SK-N-SH (cell line): ENCODE measurements at places on chromosomes 12 and 14. TPM values are rescaled to one million over a fixed set of nuclear protein-coding genes. Genes with fewer than 3 reads are reported as not detected.
A peak's percentile ranks its signal among the peaks of the same experiment; 100 is the strongest.

- no peak for DNase-seq
- no peak overlapping the region for H3K4me3 ChIP-seq
- no peaks in the 10 kb centered on the region for H3K36me3 ChIP-seq
These were observed 248.5 kb upstream of the FBXO33 start for GRCh38 chr14:39680777-39681176.

GRCh38 chr12:125092872-125093680 is 27.8 kb downstream of the AACS start:
- peaks cover 22% of the 10 kb centered on the region; the same call in 1 of the 2 replicates for H3K36me3 ChIP-seq
- no peaks in the 10 kb centered on the region for H3K4me1 ChIP-seq
- H3K4me3 ChIP-seq = no peak overlapping the region
- no peak overlapping the region for H3K27ac ChIP-seq
- no peak for DNase-seq

Gene SPPL3
- polyA plus RNA-seq = 9.6 and 18.8 TPM in 2 replicates

Gene KRT77
- polyA plus RNA-seq = not detected in 2 replicates

- DNase-seq = no peak
- peaks cover 7% of the 10 kb centered on the region; the same call in 1 of the 2 replicates for H3K4me1 ChIP-seq
- H3K4me3 ChIP-seq = no peak overlapping the region
- no peaks in the 10 kb centered on the region for H3K27me3 ChIP-seq
- H3K27ac ChIP-seq = peak overlapping the region; percentile 53
These were observed 44.0 kb upstream of the FRMD6 start for GRCh38 chr14:51607711-51608110.

DNA sequence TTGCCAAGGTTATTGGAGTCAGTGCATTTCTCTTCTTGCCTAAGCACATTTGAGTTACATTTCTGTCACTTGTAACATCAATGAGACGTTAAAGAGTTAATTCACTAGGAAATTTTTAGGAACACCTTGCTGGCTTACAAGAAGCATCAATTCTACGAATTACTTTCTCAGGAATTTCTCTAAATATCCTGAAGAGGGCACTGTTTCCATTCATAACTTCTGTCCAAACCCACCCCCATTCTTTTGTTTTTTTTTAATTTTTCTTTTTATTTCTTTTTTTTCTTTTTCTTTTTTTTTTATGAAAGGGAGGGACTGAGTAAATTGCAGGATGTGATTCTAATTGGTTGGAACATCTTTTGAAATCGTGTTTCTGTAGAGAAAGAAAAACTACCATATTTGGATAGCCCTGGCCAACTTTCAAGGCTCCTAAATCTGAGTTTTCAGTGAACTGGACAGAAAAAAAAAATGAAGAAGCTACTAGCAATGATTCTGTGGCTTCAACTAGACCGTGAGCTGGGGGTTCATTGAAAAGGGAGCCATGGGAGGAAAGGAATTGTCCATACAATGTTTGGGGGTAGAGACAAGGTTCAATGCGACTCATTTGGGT is 285.3 kb downstream of the DAD1 start:
- no peak overlapping the region for H3K4me3 ChIP-seq
- H3K36me3 ChIP-seq = no peaks in the 10 kb centered on the region
- H3K27ac ChIP-seq = no peak overlapping the region
- peak; percentile 4 for DNase-seq

DNA sequence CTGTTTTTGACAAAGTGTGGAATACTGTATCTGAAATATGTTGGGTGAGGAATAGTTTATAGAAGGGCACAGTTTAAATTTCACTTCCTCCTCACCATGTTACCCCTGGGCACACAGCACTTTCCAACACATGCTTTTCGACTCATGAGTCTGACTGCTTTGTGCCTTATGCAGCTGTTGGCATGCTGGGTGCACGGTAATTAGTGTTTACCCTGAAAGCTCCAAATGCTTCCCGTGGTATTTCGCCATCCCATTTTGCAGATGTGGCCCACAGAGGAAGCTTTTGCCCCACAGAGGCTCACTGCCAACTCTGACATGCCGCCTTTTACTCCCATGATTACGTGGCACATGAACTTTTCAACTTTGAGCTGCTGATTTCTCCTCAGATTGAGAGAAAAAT is 168.6 kb downstream of the PRKCH start:
- no peak overlapping the region for H3K4me3 ChIP-seq
- no peak overlapping the region for H3K27ac ChIP-seq
- H3K27me3 ChIP-seq = no peaks in the 10 kb centered on the region

DNA sequence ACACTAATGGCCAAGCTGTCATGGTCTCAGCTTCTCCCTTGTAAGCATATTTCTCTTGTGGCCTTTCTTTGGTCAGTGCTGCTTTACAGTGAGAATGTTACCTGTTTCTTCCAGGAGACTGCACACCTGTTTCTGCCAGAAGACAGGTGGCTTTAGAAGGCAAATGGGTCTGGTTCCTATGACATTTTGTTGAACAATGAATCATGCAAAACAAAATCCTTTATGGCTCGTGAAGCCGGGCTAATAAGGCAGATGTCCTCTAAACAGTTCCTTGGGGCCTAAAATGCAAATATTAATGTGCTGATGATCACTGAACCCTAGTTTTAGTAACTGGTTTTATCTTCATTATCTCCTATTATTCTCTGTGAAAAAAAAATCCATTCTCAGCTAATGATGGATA is 927.6 kb downstream of the GALC start:
- no peak overlapping the region for H3K27ac ChIP-seq
- no peak for DNase-seq
- no peaks in the 10 kb centered on the region for H3K36me3 ChIP-seq
- no peak overlapping the region for H3K4me3 ChIP-seq

GRCh38 chr14:31930070-31930469 is 147.0 kb upstream of the ARHGAP5 start:
- H3K27ac ChIP-seq = no peak overlapping the region
- peaks cover 20% of the 10 kb centered on the region; the same call in 1 of the 2 replicates for H3K4me1 ChIP-seq
- no peak overlapping the region for H3K4me3 ChIP-seq
- no peak for DNase-seq
- H3K27me3 ChIP-seq = no peaks in the 10 kb centered on the region
- no peaks in the 10 kb centered on the region for H3K36me3 ChIP-seq

DNA sequence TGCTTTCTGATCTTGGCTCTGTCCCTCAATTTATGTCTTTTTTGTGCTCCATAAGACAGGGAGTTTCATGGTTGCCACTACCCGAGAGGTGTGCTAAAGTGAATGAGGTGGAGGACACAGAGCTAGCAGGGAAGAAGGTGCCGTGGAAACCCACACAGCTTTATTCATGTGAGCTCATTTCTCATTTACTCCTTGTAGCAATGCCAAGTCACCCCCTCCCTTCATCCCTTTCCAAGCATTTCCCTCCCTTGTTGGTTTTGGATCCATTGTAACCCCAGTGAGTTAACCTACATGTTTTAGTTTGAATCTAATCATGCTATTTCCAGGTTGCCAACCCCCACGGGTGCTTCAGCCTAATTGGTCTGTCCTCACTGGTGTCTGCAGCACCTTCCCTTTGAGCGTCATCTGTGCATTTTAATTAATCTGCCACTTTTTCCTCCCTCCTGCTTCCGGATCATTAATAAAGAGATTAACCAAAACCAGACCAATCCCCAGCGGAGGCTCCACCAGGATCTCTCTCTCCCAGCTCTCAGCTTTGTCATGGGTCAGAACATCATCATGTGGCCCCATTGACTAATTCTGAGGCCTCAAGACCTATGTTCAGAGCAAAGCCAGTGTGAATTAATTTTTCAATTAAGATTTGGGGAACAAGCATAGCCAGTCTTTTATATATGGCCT is 56.2 kb downstream of the NTF3 start:
- no peaks in the 10 kb centered on the region for H3K4me1 ChIP-seq
- H3K27me3 ChIP-seq = peaks cover 86% of the 10 kb centered on the region
- no peak for DNase-seq

DNA sequence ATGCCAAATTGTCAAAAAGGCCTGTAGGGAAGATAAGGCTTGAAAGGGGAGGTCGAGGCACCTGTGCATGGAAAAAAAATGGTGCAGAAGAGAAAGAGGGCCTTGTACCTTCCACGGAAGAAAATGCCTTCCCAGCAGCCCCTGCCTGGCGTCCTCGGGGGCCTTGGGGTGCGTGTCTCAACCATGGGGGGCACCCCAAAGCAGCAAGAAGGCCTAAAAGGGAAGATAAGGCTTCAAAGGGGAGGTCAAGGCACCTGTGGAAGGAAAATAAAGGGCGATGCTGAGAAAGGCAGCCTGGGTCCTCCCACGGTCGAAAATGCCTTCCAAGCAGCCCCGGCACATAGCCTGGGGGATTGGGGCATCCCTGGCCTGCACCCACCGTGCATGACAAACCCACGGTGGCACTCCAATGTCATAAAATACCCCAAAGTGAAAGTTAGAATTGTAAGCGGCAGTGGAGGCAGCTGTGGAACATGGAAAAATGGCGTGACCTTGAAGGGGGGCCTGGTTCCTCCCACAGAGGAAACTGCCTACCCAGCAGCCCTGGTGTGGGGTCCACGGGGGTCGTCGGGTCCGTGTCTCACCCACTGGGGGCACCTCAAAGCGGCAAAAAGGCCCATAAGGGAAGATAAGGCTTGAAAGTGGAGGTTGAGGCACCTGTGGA is 275.0 kb downstream of the ALG10 start:
- H3K4me1 ChIP-seq = no peaks in the 10 kb centered on the region
- DNase-seq = no peak
- no peaks in the 10 kb centered on the region for H3K36me3 ChIP-seq
- H3K4me3 ChIP-seq = peak overlapping the region; percentile 19; the same call in 1 of the 2 replicates

GRCh38 chr14:36238666-36239363 is 62.3 kb upstream of the PTCSC3 start:
- H3K4me1 ChIP-seq = no peaks in the 10 kb centered on the region
- no peak for DNase-seq

Gene KRT78
- not detected in 2 replicates for polyA plus RNA-seq

Gene INHBC
- 0.08 and 0.10 TPM in 2 replicates for polyA plus RNA-seq

- no peak for DNase-seq
- no peaks in the 10 kb centered on the region for H3K4me1 ChIP-seq
- H3K27me3 ChIP-seq = no peaks in the 10 kb centered on the region
- no peak overlapping the region for H3K4me3 ChIP-seq
- H3K27ac ChIP-seq = no peak overlapping the region
These were observed 129.8 kb downstream of the PIK3C2G start for GRCh38 chr12:18391151-18391550.

DNA sequence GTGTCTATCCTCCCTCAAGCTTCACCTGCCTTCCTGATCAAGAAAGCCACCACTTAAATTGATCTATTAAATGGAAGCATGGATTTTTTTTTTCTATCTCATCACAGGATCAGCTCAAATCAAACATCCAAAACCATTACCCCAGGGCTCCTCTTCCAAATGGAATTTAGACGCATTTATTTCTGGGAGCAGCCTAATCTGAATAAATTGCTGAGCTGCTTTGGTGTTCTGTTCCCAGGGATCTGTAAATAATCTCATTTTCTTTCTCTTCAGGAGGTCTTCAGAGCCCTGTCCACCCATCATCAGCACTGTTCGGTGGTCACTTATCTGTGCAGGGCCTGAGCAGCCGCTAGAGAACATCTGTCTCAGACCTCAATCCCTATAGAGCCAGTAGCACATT is 695.4 kb upstream of the TMEM132C start:
- no peaks in the 10 kb centered on the region for H3K27me3 ChIP-seq
- H3K27ac ChIP-seq = no peak overlapping the region
- H3K36me3 ChIP-seq = no peaks in the 10 kb centered on the region
- H3K4me1 ChIP-seq = no peaks in the 10 kb centered on the region

GRCh38 chr14:50542941-50543418 is 10.6 kb upstream of the MAP4K5 start:
- H3K36me3 ChIP-seq = no peaks in the 10 kb centered on the region
- H3K4me3 ChIP-seq = no peak overlapping the region
- H3K27me3 ChIP-seq = no peaks in the 10 kb centered on the region
- H3K27ac ChIP-seq = peak overlapping the region; percentile 48
